ENCODE measurements at places on chromosomes 4 and X.
A peak's percentile ranks its signal among the peaks of the same experiment; 100 is the strongest.

DNA sequence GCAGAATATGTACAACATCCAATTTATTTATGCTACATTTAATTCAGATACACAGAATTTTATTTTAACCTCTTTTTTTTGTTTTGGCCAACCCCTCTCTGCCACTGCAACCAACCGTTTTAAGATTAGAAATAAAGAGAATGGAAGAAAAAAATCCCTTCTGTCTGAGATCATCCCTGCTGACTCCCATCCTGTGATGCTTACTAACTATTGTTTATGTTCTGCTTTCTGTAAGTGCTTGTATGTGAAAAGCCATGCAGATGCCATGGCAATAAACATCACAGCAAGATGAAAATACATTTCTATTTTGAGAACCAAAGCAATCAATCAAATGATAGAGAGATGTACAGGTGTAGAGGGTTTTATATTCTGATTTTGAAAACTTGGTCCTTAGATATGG lies 70.1 kb downstream of the GABRB1 start:
- DNase-seq, result no peak

DNA sequence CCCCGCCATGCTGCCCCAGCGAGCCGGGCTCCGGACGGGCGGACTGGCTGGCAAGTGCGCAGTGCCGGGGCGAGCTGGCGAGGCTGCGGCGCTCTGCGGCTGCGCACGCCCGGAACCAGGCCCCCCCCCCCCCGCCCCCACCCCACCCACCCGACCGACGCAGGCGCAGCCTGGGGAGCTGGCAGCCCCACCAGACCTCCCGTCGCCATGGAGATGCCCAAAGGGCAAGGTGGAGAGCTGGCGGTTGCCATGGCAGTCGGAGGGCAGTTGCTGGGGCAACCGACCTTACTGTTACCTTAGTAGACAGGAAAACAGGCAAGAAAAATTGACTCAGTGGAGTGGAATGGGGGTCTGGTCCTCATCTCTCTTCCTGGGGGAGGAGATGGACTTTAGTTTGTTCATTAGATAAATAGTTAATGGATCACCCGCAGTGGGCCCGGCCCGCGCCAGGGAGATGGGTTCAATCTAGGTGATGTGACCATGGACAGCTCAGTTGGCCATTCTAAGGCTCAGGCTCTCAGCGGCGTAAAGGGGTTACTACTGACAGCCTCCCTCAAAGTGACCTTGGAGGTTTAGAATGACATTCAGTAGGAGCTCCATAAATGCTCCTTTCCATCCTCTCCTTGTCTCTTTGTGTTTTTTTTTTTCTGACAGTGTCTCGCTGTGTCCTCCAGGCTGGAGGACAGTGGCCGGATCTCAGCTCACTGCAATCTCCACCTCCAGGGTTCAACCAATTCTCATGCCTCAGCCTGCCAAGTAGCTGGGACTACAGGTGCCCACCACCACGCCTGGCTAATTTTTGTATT lies at the start of gene PCSK1N:
Gene PCSK1N (minus strand): TSS at position 87 of the 806 bp plus-strand sequence. CDS start 78 bp downstream, at position 9.
- no peak for DNase-seq

DNA sequence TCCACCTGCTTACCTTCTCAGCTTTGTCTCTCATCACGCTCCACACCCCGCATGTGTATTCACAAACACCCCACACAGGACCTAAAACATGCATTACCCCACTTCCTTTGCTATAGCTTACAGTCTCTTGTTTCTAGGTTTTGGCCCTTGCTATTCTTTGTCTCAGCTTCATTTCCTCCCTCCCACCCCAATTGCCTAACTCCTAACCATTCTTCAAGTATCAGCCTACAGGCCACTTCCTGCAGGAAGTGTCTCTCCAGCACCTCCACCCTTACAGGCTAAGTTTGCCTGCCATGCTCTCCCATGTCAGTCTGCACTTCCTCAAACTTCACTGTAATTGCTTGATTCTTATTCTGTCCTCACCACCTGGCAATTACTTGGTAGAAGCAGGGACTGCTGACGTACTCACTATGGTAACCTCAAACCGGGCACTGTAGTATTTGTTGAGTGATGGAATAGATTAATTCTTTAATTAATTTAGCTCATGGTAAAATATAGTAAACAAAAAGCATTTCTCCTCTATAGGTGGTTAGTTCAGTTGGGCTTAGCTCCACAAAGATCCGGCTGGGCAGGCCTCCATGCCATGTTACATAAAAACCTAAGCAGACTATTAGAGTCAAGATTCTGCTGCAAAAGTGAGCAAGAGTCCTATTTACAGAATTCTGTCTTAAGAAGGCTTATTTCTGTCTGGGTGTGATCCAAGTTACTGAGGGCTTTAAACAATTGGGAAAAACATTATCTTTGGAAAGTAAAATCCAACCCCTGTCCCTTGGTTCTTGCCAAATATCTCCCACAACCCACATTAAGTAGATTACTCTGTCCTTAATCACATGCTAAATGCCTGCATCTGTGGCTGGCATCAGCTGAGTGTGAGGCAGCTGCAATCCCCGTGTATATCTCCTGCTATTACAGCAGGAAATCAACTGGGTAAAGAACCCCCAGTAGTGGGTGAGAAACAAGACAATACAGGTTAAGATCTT lies 124.7 kb upstream of the CPEB2 start:
- DNase-seq, result no peak

DNA sequence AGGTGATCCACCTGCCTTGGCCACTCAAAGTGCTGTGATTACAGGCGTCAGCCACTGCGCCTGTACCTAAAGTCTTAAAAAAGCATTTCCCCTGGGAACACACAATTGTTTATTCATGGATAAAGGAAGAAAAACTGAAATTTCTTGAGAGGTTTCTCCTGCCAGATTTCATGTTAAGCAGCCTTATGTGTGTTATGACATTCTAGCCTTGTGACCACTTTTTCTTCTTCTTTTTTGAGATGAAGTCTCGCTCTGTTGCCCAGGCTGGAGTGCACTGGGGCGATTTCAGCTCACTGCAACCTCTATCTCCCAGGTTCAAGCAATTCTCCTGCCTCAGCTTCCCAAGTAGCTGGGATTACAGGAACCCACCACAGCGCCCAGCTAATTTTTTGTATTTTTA lies 57.8 kb upstream of the PLAC8 start:
- no peak for DNase-seq

GRCh38 chr4:177483271-177483670 lies 41.0 kb upstream of the AGA start:
- DNase-seq, result no peak

- no peak for DNase-seq
Observed at GRCh38 chr4:57544811-57545654, 434.8 kb upstream of the IGFBP7 start.

GRCh38 chr4:109166126-109166525 lies 136.3 kb downstream of the COL25A1 start:
- no peak for DNase-seq

DNA sequence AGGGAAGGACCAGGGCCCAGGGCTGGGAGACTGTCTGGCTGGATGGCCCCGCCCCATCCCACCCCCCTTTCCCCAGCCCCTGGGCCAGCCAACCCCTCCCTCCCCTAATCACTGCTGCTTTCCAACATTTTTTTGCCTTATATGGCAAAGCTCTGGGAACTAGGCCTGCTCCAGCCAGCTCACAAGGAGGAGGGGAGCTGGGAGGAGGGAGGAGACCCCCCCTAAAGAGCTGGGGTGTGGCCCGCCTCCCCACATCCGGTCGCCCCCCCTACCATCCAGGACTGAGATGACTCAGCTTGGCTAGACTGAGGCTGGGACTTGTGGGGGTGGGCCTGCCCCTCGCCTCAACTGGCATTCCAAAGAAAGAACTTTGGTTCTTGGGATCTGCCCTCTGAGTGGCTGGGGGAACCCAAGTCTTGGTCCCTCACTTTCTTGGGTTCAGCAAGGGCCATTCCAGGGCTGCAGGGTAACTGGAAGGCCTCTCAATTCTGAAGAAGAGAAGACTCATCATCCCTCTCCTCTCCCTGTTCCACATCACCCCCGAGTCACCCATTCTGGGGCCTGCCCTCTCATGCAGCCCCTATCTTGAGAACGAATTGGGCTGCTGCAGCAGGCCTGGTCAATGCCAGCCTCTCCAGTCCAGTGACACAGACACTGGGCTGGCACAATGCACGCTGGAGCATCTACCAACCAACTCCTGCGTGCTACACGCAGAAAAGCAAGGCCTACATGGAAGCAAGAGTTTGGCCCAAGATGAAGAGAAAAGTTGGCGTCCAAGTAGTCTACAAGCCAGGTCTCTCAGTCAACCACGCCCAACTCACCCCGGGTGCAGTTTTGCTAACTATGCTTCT lies 4.8 kb downstream of the FLNA start:
- no peak for DNase-seq

DNA sequence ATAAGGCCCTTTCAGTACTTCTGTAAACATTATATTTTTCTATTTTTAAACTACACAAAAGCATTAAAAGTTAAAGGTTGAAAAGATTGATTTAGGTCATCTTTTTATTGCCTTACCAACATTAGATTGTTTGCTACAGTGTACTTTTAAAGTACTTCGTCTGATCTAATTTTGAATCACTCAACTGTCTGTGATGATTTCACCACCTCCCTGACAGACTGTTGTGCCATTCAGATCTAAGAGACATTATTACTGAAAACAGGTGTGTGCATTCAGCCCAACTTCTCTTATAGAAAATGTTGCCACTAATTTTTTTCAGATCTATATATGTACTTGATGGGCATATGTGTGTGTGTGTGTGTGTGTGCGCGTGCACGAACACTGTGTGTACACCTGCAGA lies 39.3 kb downstream of the GASK1B start:
- DNase-seq, result no peak

GRCh38 chr4:113824396-113824795 lies 62.9 kb upstream of the CAMK2D start:
- DNase-seq, result no peak

- DNase-seq, result peak; percentile 10
Observed at GRCh38 chrX:22192419-22193060, 80.2 kb upstream of the CBLL2 start.

DNA sequence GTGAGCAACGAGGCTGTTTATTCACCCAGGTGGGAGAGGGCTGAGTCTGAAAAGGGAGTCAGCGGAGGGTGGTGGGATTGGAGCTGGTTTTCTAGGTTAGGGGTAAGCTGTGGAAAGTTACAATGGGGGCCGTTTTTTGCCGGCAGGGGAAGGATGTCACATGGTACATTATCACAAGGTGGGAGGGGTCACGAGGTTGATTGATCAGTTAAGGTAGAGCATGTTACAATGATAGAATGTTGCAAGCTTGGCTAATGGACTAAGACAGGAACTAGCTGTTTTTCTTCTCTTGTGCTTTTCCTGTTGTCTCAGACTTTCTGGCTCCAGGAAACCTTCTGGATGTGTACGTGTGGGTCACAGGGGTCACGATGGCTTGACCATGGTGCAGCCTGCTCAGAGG lies 536.3 kb upstream of the HTR2C start:
- DNase-seq, result no peak

DNA sequence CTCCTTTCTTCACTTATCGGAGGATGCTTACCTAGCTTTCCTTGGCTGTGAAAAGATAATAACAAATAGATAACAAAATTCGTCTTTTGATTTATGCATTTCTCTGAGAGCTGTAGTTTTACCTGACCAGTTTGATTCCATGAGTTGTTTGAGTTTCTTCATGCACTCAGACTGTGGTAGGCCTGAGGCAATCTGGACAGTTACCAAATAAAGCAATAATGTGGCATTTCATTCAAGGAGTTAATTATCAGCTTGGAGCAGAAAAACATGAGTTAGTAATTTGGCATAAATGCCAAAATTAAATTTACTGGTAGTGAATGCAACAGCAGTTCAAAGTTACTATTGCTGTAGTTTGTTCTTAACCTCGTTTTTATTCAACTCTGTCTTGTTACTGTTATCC lies 53.5 kb downstream of the FABP2 start:
- DNase-seq, result no peak

DNA sequence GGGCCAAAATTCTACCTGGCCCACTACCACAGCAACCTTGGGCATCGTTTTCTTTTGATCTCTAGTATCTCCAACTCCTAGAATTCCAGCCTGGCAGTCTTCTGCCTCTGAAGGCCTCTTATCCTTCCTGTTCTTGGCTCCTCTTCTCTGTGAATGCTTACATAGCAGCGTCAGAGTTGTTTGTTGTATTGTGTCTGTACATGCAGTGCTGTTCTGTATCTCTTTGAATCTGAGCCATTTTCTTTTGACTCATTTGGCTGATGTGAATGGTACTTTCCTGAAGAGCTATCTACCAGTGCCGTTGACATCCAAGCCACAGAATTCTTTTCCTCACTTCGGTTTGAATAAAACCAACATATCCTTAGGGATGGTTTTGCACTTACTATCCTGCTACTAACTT lies 79.2 kb downstream of the TMEM164 start:
- DNase-seq, result no peak
